ENCODE measurements at places on chromosomes 1 and 21.

DNA sequence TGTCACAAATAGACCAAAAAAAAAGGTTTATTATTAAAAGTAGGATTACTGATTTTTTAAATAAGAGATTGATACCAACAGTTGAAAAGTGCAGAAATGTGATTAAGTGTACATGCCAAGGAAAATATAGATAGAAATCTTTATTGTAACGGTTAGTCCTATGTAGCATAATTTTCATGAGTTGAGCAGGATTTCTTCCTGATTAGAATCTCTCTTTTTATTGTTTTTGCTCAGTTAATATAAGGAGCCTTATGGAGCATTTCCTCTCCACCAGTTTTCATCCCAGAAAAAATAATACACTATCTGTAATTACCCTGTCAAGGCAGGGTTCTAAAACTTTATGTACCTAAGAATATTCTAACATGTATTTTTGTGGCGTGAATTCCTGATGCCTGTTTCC is 23.4 kb downstream of the CAPZA1 start:
- no peak for DNase-seq

DNA sequence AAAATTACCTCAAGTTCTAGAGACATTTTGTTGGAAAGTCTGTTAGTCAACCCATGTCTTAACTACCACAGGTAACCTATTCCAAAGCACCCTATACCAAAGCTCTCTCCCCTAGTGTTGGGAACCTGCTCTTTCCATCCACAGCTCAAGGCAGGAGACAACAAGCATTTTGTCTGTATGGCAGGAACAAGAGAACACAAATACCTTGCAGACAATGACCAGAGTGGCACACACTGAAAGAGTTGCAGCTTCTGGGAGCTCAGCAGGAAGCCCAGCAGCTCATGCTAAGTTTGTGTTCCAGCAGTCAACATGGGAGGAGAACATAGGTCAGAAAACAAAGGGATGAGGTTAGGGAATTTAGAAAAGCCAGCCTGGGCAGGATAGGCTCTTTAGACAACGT is 300.8 kb downstream of the HHIPL2 start:
- no peak for DNase-seq

- DNase-seq: no peak
Observed at GRCh38 chr1:165563551-165563950, 19.8 kb downstream of the LRRC52 start.

- DNase-seq: no peak
Observed at GRCh38 chr1:213032651-213033050, 17.0 kb upstream of the ANGEL2 start.

- DNase-seq: no peak
Observed at GRCh38 chr1:38133304-38133703, 86.7 kb upstream of the POU3F1 start.

Measured in inflammatory macrophage treated with lipopolysaccharide for 1 hour (primary cell).